ENCODE measurements at places on chromosomes 3 and 15.

GRCh38 chr3:193782276-193782647, 189.3 kb downstream of the OPA1 start:
- no peak for DNase-seq

GRCh38 chr3:123743121-123743520, 141.0 kb downstream of the MYLK start:
- no peak for DNase-seq

DNA sequence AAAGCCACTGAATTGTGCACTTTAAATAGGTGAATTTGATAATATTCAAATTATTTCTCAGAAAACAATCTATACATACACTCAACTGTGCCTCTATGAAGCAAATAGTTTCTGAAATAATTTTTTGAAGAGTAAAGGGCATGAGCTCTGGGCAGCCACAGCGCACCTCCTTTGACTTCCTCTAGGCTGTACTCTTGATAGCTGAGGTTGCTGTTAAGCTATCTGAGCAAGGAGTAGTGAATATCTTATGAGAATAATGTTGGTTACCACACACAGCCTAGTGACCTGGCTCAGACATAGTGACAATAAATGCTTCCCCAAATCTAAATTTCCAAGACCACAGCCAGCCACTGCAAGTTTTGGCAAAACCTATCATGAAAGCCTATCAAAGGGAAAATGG, 11.6 kb upstream of the SEC61A1 start:
- no peak for DNase-seq

GRCh38 chr3:172307141-172307560, 141.1 kb downstream of the GHSR start:
- no peak for DNase-seq

DNA sequence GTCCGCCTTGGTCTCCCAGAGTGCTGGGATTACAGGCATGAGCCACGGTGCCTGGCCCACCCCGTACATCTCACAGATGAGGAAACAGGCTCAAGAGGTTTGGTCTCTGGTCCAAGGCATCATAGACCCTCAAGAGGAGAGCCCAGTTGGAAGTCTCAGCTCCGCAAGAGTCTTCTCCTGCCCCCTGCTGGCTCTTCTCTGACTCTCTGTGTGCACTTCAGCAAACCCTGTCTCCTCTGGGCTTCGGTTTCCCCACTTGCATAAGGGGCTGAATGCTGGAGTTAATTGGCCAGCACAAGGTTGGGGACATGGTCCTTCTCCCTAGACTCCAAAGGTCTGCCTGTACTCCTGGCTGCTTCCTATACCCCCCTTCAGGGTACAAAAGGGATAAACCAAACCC, 3.9 kb downstream of the MST1R start:
- peak; percentile 62 for DNase-seq

DNA sequence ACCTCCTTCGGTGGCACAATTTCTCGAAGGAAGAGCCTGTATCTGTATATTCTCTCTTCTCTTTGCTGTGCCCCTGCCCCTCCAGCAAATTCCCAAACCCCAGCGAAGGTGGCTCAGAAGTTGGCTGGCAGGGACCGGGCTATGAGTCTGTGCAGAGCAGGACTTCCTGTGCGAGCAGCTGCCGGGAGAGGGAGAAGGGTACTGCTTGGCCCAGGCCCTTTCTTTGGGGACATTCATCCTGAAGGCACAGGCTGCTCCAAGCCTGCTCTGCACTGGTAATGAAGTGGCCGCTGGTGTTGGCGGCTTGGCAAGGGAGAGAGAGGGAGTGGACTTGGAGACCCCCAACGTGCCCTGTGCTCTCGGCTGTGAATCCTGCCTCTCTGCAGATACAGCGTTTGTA, 1.5 kb downstream of the SLC6A11 start:
- DNase-seq, result no peak

GRCh38 chr3:187781001-187781400, 35.7 kb upstream of the BCL6 start:
- no peak for DNase-seq

DNA sequence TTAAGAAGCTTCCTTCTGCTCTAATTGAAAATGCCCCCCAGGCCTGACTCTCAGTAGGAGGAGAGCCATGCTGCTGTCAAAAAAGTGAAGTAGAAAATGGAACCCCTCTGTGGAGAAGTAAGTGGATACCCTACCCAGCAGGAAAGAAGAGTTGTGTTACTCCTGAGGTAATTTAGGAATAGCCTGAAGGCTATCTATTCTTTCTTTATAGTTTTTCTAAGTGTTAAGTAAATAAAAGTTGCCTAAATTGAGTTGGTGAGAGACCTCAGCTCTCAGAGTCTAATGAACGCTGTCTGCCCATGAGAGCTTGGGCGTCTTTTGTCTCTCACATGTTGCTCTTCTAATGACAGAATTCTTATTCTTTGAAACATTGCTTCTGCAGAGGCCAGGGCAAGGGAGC, 116.2 kb downstream of the NSUN3 start:
- no peak for DNase-seq

GRCh38 chr3:186418671-186419145, 56.7 kb upstream of the DGKG start:
- no peak for DNase-seq

- DNase-seq, result no peak
Measured at GRCh38 chr3:108488631-108489030, 21.8 kb downstream of the MYH15 start.

DNA sequence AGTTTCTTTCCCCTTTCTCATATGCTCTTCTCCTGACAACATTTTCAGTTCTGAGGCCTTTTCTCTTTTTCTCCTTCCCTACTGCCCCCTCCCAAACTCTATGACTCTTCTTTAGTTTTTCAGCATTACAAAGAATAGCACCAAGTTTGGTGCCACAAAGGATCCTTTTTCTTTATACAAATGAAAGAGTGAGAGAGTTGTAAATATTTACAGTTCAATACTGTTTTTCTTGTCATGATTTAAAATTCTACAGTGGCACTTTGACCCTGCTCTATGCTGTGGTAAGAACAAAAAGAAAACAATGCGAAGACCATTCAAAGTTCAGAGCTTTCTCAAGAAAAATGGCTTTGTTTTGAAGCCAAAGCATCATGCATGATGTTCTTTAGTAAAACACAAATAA, 667.9 kb upstream of the SGO1 start:
- DNase-seq, result no peak

DNA sequence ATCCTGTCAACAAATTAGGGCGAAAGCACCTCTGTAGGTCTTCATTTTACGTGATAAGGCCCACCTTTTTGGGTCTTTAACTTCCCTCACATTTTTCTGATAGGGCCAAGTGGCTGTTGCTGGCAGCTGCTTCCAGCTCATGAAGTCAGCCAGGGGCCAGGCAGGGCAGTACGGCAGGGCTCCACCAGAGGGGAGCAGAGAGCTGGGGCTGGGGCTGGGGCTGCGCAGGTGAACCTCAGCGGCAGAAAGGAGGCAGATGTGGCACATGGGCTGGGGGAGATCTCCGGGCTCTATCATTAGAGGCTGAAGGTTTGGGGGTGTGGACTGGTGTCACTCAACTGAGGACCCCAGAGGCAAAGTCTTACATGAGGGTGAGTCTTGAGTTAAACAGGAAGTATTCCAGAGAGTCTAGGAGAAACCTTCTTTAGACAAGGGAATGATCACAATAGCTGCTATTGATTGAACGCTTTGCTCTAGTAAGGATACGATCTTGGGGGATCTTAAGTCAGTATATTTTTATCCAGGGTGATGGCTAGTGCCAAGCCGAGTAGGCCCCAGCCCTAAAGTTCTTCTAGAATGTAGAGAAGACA, 62.8 kb upstream of the MEX3B start:
- DNase-seq, result peak; percentile 91

DNA sequence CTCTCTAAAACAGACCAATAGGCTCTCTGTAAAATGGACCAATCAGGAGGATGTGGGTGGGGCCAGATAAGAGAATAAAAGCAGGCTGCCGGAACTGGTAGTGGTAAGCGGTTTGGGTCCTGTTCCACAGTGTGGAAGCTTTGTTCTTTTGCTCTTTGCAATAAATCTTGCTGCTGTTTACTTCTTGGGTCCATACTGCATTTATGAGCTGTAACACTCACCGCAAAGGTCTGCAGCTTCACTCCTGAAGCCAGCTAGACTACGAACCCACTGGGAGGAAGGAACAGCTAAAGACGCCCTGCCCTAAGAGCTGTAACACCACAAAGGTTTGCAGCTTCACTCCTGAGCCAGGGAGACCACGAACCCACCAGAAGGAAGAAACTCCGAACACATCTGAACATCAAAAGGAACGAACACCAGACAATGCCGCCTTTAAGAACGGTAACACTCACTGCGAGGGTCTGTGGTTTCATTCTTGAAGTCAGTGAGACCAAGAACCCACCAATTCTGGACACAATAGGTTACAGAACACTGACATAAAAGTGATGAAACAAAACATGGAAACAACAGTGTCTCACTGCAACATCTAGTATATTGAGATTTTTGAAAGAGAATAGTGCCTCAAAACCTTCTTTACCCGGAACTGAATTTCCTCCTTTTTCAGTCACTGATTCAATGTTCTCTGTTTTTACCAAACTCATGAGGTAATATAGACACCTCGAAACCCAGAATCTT, 28.8 kb upstream of the PLSCR2 start:
- DNase-seq, result no peak

DNA sequence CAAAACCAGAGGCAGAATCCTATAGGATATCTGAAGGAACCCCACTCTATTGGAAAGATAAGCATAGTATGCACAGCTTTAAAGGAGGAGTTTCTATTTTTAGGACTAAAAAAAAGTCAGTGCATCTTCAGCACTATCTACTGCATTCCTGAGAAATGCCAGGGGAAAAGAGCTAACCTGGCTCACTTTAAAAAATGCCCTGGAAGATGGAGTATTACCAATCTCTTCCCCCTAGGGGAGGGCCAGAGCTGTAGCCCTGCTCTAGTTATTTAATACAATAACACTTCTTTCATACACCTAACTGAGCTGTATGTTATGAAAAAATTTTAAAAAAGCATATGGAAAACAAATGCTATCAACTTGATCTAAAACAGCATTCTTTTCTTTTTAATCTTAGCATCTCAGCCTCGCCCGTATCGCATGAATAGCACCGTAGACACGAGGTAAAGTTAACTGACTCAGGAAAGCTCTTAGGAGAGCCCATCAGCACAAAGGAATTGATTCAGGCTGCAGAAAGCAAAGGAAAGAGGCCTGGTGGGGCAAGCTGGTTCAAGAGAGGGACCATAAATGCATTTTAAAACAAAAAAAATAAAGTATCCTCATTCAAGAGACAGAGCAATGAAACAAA, 50.2 kb downstream of the TGM4 start:
- DNase-seq, result no peak

GRCh38 chr15:40050788-40051470, 11.9 kb upstream of the SRP14 start:
- DNase-seq, result no peak

DNA sequence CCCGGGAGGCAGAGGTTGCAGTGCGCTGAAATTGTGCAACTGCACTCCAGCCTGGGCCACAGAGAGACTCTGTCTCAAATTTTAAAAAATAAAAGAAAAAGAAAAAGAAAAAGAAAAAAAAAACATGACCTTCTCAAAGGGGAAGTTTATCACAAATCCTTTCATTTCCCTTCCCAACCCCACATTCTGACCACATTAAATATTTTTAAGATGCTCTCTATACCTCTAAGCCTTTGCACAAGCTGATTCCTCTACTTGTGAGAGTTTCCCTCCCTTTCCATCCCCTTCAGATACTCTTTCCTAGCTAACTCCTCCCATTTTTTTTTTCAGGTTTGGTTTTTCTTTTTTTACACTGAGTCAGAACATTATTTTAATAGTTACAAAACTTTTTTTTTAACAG, 4.0 kb downstream of the HIGD1A start:
- DNase-seq, result no peak

DNA sequence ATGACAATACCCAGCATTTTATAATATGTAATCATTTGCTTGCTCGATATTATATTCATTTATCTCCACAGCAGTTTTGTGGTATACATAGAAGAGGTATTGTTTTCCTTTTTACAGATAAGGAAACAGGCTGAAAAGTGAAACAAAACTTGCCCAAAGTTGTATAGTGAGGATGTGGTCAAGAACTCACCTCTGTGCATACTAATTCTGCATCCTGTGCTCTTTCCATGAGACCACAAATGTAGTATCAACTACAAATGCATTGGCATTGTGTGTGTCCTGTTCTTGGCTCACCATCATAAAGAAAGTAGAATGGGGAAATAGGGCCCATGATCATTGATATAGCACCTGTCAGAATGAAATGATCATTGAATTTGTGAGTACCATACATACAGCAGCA, 167.3 kb downstream of the NECTIN3 start:
- DNase-seq, result no peak

DNA sequence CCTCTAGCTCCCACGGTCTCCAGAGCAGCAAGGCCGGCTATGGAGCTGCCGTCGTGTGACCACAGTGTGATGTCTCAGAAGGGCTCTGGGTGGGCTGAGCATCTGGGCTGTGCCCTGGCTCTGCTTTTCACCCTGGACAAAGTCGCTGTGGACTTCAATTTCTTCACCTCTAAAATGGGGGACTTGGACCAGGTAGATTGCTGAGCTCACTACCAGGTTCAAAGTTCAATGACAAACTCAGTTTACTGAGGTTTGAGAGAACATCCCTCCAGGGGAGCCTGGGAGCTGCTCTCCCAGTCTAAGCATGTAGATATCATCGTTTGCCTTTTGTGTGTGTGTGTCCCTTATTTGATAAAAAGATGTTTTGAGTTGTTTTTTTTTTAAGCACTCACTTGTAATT, 25.1 kb downstream of the RLBP1 start:
- no peak for DNase-seq

DNA sequence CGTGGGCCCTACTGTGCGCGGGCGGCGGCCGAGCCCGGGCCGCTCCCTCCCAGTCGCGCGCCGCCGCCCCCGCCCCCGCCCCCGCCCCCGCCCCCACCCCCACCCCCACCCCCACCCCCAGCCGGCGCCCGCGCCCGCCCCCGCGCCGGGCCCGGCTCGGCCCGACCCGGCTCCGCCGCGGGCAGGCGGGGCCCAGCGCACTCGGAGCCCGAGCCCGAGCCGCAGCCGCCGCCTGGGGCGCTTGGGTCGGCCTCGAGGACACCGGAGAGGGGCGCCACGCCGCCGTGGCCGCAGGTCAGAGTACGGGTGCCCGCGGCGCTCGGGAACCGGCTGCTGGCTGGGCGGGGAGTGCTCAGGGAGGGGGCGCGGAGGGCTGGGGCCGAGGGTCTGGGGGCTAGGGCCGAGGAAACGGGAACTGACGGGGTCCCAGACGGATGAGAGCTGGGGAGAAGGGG, 1.1 kb upstream of the PPARG start:
- DNase-seq, result no peak

DNA sequence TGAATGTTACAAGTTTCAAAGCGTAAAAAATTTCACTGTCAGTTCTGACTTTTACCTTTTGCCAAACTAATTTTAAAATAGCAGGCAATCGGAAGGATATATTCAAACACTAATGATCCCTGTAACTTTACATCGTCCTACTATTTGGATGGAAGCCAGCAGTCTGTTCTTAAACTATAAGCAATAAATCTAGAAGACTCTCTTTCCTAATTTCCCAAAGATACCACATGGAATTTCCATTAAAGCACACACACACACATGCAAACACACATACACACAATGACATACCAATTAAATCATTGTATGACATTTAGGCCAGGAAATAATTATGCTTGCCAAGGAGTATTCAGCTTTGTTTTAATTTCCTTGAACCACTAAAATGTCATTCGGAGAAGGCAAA, 32.0 kb downstream of the IL17RD start:
- DNase-seq, result no peak

GRCh38 chr3:115436767-115437301, 186.5 kb upstream of the GAP43 start:
- DNase-seq, result no peak

- DNase-seq, result no peak
Measured at GRCh38 chr3:149377408-149378364, at the start of gene TM4SF1. TM4SF1 (minus strand) TSS chr3:149377649; CDS start chr3:149377547, 102 bp downstream.

GRCh38 chr3:120773932-120774331, 31.4 kb downstream of the GTF2E1 start:
- no peak for DNase-seq

All from KBM-7 (cell line).